ENCODE measurements at places on chromosomes 1 and 21. TPM values are rescaled to one million over a fixed set of nuclear protein-coding genes. Genes with fewer than 3 reads are reported as not detected.

DNA sequence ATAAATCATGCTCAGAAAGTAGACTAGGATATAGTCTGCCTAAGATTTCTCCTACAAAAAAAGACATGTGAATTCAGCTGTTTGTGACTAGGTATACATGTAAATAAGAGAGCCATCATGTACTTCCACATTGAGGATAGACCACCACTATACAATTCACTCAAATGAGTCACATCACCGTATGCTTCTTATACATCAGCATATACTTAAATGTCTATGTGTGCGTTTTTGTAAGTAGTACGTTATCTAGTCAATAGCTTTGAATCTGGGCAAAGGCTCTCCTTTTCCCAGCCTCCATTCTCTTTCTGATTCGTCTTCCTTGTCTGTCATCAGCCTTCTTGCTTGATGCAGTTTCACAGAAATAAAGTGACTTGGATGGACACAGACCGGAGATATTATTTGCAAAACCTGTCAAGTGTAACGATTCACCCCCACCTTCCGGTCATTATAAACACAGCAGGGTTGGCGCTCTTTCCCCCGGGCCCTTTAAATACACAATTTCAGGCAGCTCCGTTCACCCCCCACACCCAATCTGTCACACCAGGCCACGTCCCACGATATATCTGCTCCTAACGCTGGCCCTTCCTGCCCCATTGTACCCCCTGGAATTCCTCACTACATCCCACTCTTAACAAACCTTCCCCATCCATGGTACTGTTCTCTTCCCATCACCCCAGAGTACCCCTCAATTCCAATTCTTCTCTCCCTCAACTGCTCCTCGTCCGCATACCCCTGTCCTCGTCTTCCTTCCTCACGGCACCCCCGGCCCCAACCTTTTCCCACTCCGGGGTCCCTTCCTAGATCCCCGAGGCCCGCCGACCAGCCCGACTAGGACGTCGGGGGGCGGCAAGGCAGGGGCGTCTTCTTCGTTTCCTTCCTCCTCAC is 636 bp downstream of the VAMP4 start:
- H3K36me3 ChIP-seq, result peaks cover 7% of the 10 kb centered on the region
- peaks cover 8% of the 10 kb centered on the region for H3K4me1 ChIP-seq
- H3K4me3 ChIP-seq, result peak overlapping the region; percentile 88

DNA sequence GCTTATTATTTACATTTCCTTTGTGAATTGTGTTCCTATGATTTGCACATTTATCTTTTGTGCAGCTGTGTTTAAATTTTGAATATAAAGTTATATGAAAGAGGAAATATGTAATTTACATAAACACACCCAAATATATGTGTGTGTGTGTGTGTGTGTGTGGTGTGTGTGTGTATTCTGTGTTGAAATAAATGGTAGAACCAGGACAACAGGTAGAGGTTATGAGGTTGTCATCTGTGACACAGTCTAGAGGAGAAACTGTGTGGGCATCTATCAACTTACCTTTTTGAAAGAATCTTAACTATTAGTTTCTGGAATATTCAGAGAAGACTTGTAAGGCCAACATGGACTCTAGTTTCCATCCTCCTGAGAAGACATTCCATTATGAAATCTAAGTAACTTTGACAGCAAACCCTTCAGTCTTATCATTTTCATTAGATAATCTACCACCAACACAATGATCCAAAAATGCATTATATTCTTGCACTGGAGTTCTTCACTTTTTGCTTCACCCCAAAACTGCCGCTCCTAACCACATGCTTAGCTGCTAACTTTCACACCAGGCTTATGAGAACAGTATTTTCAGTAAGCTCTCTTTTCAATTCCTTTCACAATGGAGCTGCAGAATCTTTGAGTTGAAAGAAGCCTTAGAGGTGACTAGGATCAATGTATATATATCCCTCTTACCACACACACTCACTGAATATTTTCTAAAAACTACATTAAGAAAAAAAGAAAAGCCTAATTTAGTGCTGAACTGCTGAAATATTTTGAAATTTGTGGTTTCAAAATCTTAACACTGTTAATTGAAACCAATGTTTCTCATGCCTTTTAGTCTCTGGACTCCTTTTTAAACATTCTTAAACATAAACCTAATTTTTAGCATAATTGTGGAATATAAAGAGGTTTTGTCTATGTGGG is 21.8 kb downstream of the PTPRC start:
- H3K4me3 ChIP-seq, result no peak overlapping the region
- no peaks in the 10 kb centered on the region for H3K4me1 ChIP-seq
- H3K27ac ChIP-seq, result no peak overlapping the region
- DNase-seq, result no peak

DNA sequence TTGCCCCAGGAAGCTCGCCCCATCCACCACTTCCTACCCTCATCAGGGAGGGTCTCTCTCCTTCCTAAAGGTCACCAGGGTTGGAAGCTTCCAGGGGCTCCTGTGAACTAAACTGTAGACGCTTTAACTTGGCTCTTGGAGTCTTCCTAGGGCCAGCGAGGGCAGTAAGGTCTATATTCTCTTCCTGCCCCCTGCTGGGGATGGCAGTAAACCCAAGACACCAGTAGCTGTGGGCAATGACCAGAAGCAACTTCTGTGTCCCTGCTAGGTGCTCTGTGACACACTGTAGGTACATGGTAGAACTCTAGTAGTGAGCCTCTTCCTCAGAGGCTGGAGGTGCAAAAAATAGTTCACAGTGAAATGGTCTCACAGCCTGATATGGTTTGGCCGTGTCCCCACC is 30.0 kb downstream of the KCND3 start:
- no peak for DNase-seq
- no peaks in the 10 kb centered on the region for H3K27me3 ChIP-seq
- no peak overlapping the region for H3K27ac ChIP-seq
- no peaks in the 10 kb centered on the region for H3K36me3 ChIP-seq

DNA sequence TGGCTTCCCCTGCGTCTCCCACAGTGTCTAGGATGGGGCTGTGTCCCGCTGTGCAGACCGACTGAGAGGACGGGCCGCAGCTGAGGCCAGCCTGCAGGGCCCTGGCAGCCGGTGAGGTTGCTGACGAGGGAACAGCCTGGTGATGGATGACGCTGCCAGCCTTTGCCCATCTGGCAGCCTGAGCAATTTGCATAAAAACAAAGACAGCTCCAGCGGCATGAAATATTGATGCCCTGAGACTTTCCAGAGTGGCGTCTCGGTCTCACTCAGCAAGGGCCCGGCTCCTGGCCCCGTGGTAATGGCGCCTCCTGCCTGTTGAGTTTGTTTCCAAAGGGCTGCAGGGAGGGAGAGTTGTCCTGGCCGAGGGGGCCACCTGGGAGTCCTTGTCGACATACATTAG is 19.1 kb upstream of the KCNA10 start:
- no peak overlapping the region for H3K27ac ChIP-seq
- DNase-seq, result no peak
- H3K4me3 ChIP-seq, result no peak overlapping the region
- H3K27me3 ChIP-seq, result no peaks in the 10 kb centered on the region

Gene KPRP
- not detected for polyA plus RNA-seq

GRCh38 chr1:83065952-83066727 is 932.8 kb downstream of the TTLL7 start:
- H3K4me1 ChIP-seq, result no peaks in the 10 kb centered on the region
- no peaks in the 10 kb centered on the region for H3K36me3 ChIP-seq
- no peak overlapping the region for H3K4me3 ChIP-seq
- no peak for DNase-seq
- no peaks in the 10 kb centered on the region for H3K27me3 ChIP-seq

- no peak for DNase-seq
- no peaks in the 10 kb centered on the region for H3K36me3 ChIP-seq
- no peak overlapping the region for H3K4me3 ChIP-seq
- no peak overlapping the region for H3K27ac ChIP-seq
These were observed 10.4 kb upstream of the KLF18 start for GRCh38 chr1:44151808-44152207.

DNA sequence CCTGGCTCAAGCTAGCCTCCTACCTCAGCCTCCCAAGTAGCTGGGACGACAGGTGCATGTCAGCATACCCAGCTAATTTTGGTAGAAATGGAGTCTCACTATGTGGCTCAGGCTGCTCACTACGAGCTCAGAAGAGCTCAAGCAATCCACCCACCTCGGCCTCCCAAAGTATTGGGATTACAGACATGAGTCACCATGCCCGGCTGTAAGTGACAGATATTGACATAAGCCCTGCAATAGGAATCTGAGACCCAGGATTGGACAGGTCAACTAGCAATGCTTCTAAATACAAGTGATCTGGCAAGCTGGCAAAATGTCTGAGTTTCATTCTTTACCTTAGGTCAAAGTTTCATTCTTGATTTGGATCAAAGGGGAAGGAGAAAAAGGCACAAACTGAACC is 40.5 kb upstream of the H6PD start:
- DNase-seq, result no peak
- no peak overlapping the region for H3K4me3 ChIP-seq
- H3K27me3 ChIP-seq, result peaks cover 3% of the 10 kb centered on the region
- no peak overlapping the region for H3K27ac ChIP-seq

Gene MIXL1
- polyA plus RNA-seq, result 0.56 TPM

Data from kidney (tissue), 22 donors.